NCI-H1694 treated with DMSO at 0.1 percent for 48 hours (cell line): ENCODE measurements at places on chromosomes 1 and 21.

- DNase-seq, result no peak
Observed at GRCh38 chr1:3011127-3011526, 10.1 kb upstream of the ACTRT2 start.

- DNase-seq, result no peak
Observed at GRCh38 chr1:16181887-16182719, 26.2 kb upstream of the EPHA2 start.

GRCh38 chr1:20401405-20402010, 84.5 kb downstream of the CAMK2N1 start:
- DNase-seq, result no peak

DNA sequence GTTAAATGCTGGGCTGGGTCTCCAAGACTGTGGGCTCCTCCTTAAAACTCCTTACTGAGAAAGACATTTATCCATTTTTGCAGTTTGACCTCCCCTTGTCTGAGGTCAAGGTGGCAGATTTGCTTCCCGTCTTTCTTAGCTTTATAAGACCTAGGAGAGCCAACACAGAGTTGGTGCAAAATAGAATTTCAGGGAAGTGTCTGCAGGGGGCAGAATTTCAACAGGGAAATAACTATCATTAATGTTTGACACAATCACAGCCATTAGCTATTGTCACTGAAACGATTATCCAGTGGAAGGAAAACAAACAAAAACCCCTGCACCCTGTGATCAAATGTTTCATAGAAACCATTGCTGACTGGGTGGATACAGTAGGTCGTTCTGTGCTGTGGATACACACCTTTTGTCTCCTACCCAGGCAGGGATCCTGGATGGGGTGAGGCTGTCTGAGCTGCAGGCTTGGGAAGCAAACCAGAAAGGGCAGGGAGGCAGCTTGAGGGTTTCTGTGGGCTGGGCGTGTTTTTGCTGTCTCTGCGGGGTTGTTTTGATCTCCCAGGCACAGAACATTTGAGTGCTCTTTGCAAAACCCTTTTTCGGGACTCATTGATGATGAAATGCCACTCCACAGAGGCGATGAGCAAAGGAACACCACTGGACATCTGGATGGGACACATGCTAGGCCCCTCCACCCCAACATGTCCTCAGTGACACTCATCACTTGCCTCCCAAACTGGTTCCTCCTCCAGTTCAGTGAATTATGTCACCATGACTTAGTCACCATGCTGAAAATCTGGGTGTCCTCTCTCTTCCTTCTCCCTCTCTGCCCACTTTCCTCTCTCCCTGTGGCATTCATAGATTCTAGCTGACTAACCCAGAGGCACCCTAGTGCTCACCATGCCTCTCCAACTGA, 94.2 kb upstream of the SERBP1 start:
- DNase-seq, result no peak

- DNase-seq, result no peak
Observed at GRCh38 chr1:116910379-116911187, 867 bp downstream of the PTGFRN start.

GRCh38 chr1:32263744-32264143, 12.7 kb downstream of the LCK start:
- no peak for DNase-seq

- DNase-seq, result no peak
Observed at GRCh38 chr1:9319789-9320519, 27.3 kb downstream of the SPSB1 start.
